CD4-positive, CD25-positive, alpha-beta regulatory T cell (primary cell): ENCODE measurements at places on chromosomes 5 and 9. TPM values are rescaled to one million over a fixed set of nuclear protein-coding genes. Genes with fewer than 3 reads are reported as not detected.

Gene C9
- total RNA-seq, result not detected

Gene TRPM6
- total RNA-seq, result 0.17 TPM

GRCh38 chr9:34638138-34638445 is 505 bp upstream of the SIGMAR1 start:
- H3K36me3 ChIP-seq, result no peaks in the 10 kb centered on the region
- no peaks in the 10 kb centered on the region for H3K27me3 ChIP-seq
- no peak for DNase-seq
- peak overlapping the region; percentile 78 for H3K4me3 ChIP-seq
- H3K27ac ChIP-seq, result peak overlapping the region; percentile 74

- H3K4me3 ChIP-seq, result no peak overlapping the region
- no peaks in the 10 kb centered on the region for H3K36me3 ChIP-seq
- peaks cover 2% of the 10 kb centered on the region for H3K27me3 ChIP-seq
- H3K4me1 ChIP-seq, result no peaks in the 10 kb centered on the region
- DNase-seq, result no peak
Observed at GRCh38 chr5:109455598-109456096, 45.9 kb upstream of the PJA2 start.

- H3K4me1 ChIP-seq, result peaks cover 22% of the 10 kb centered on the region
- H3K4me3 ChIP-seq, result no peak overlapping the region
- no peaks in the 10 kb centered on the region for H3K27me3 ChIP-seq
- no peak for DNase-seq
- peaks cover 98% of the 10 kb centered on the region for H3K36me3 ChIP-seq
- peak overlapping the region; percentile 78 for H3K27ac ChIP-seq
Observed at GRCh38 chr5:157233515-157233914, 32.4 kb upstream of the CYFIP2 start.

GRCh38 chr5:168118042-168118668 is 173.3 kb upstream of the WWC1 start:
- no peaks in the 10 kb centered on the region for H3K27me3 ChIP-seq
- no peak overlapping the region for H3K27ac ChIP-seq
- H3K36me3 ChIP-seq, result no peaks in the 10 kb centered on the region

DNA sequence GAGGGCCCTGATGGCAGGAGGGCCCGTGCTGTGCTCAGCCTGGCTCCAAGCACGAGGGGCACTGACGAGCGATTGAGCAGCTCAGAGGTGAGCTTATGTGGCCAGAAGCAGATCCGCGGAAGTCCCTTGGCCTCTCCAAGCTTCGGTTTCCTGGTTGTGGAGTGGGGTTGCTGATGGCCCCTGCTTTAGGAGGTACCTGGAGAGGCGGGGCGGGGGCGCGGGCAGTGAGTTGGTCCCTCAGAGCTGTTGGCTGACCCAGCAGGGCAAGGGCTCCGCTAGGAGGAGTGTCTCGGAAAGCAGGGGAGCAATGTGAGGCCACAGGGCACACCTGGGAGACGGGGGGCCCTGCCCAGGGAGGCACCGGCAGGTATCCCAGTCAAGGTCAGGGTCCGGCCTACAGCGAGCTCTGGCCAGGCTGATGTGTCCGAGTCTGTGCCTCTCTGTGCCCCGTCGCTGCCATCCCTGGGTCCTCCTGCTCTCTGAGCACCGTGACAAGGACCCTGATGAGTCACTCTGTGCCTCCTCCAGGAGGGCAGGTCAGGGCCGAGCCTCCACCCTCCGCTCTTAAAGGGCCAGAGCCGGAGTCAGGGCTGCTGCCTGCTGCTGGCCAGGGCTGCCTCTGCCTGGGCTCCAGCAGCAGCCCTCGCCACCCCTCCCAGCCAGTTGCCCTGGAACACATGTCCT is 14.8 kb downstream of the NCS1 start:
- no peak overlapping the region for H3K4me3 ChIP-seq
- no peaks in the 10 kb centered on the region for H3K36me3 ChIP-seq
- no peak overlapping the region for H3K27ac ChIP-seq
- H3K4me1 ChIP-seq, result no peaks in the 10 kb centered on the region
- no peaks in the 10 kb centered on the region for H3K27me3 ChIP-seq
- no peak for DNase-seq

GRCh38 chr5:173916233-173916632 is 28.1 kb downstream of the CPEB4 start:
- H3K27me3 ChIP-seq, result no peaks in the 10 kb centered on the region
- no peak overlapping the region for H3K27ac ChIP-seq
- no peak overlapping the region for H3K4me3 ChIP-seq

- no peak overlapping the region for H3K27ac ChIP-seq
- H3K36me3 ChIP-seq, result no peaks in the 10 kb centered on the region
- H3K4me1 ChIP-seq, result no peaks in the 10 kb centered on the region
- H3K4me3 ChIP-seq, result no peak overlapping the region
Observed at GRCh38 chr5:171537070-171537849, 117.8 kb downstream of the FGF18 start.

DNA sequence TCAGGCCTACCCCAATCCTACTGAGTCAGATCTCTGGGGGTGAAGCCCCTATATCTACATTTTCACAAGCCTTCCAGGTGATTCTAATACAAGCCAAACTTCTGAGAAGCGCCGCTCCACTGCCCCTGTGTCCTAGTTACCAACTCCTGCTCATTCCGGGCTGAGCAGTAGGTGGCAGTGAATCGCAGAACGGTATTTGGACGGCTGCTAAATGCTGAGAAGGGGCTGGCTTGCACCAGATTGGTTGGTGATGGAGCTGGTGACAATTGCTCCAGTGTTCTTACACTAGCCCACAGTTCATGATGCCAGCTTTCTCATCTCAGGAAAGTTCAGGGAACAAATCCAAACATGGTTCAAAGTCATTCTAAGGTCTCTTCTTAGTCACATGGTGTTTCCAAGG is 31.1 kb upstream of the FGF1 start:
- no peaks in the 10 kb centered on the region for H3K36me3 ChIP-seq
- H3K27me3 ChIP-seq, result peaks cover 3% of the 10 kb centered on the region
- H3K27ac ChIP-seq, result no peak overlapping the region
- no peak for DNase-seq
- peaks cover 11% of the 10 kb centered on the region for H3K4me1 ChIP-seq
- H3K4me3 ChIP-seq, result no peak overlapping the region

DNA sequence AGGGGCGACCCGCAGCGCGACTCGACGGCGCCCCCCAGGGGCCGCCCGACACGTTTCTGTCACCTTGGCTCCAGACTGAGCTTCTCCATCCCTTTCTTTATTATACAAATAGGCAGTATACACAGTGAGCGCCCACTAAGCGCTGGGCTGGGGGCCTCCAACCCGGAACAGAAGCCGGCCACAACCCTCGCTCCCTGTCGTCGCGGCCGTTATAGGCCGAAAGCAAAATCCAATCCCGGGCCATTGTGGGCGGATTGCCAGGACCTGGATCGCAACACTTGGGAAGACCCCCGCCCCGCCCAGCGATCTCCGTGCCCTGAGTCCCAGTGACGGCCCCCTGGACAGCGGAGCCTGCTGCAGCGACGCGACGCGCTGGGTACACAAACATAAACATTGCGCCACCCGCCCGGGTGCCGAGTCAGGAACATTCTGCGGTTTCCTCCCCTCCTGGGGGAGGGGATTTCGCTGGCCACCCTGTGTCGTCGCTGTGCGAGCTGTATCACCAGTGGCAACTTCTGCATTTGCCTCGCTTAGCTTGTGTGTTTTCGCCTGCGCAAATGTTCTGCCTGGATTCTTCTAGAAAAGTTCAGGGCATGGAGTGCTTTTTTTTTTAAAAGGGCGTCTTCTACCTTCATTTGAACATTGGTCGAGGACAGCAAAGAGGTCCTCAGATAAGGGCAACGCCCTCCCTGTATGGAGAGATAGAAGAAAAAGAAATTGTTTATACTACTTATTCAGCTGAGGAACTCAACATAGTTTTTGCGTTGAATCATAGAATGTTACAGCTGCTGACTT is 1.3 kb upstream of the DUSP1 start:
- H3K27me3 ChIP-seq, result no peaks in the 10 kb centered on the region
- peaks cover 25% of the 10 kb centered on the region for H3K36me3 ChIP-seq
- H3K4me3 ChIP-seq, result peak overlapping the region; percentile 84
- peak overlapping the region; percentile 100 for H3K27ac ChIP-seq

DNA sequence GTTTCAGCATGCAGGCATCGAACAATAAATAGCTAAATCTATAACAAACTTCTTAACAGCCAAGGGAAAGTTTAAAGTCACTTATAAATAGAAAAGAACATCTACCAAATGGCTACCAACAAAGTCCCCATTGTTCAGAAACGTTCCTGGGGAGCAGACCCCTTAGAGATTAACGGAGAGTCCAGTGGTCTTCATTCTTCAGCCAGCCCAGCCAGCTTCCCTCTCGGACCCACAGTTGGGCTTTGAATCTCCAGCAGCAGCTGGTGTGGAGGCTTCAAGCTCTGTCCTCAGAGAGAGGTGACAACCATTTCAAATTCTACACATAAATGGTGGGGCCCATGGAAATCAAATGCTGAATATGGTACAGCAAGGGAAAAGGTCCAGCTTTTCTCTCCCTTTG is 11.2 kb downstream of the ENC1 start:
- no peaks in the 10 kb centered on the region for H3K36me3 ChIP-seq
- no peak overlapping the region for H3K27ac ChIP-seq
- peaks cover 4% of the 10 kb centered on the region for H3K27me3 ChIP-seq
- DNase-seq, result no peak

- H3K36me3 ChIP-seq, result no peaks in the 10 kb centered on the region
- H3K27me3 ChIP-seq, result no peaks in the 10 kb centered on the region
- no peak overlapping the region for H3K27ac ChIP-seq
Observed at GRCh38 chr9:133813749-133814585, 75.8 kb upstream of the SARDH start.

DNA sequence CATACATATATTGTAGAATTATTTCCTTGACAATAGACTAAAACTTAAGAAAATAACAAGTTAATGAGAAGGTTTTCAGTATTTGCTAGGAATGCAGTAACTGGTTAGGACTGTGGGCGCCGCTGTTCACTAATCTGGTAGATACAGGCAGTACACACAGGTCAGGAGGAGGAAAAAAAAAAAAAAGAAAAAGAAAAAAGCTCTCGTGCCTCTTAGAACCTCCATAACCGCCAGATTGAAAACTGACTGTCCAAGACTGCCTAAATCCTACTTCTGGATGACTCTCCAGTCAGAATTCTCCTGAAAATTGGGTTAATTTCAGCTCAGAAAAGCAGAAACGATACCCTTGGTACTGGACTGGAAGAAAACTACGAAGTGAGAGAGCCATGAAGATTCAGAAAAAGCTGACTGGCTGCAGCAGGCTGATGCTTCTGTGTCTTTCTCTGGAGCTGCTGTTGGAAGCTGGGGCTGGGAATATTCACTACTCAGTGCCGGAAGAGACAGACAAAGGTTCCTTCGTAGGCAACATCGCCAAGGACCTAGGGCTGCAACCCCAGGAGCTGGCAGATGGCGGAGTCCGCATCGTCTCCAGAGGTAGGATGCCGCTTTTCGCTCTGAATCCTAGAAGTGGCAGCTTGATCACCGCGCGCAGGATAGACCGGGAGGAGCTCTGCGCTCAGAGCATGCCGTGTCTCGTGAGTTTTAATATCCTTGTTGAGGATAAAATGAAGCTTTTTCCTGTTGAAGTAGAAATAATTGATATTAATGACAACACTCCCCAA is at the start of gene PCDHGA1:
Gene PCDHGA1, plus strand, starts transcription at position 216 of the 782 bp plus-strand sequence.
- H3K4me1 ChIP-seq, result no peaks in the 10 kb centered on the region
- no peak for DNase-seq
- H3K4me3 ChIP-seq, result no peak within 1 kb of the TSS
- H3K27ac ChIP-seq, result no peak within 1 kb of the TSS

- no peak for DNase-seq
- no peak overlapping the region for H3K4me3 ChIP-seq
Observed at GRCh38 chr5:146043722-146044121, 61.7 kb downstream of the PLAC8L1 start.

- no peak overlapping the region for H3K27ac ChIP-seq
- H3K36me3 ChIP-seq, result peaks cover 35% of the 10 kb centered on the region
- no peak for DNase-seq
- no peaks in the 10 kb centered on the region for H3K4me1 ChIP-seq
Observed at GRCh38 chr9:131226226-131226625, 50.1 kb downstream of the FAM78A start.

GRCh38 chr9:119339056-119339455 is 30.2 kb downstream of the BRINP1 start:
- no peaks in the 10 kb centered on the region for H3K4me1 ChIP-seq
- no peaks in the 10 kb centered on the region for H3K36me3 ChIP-seq
- no peak overlapping the region for H3K4me3 ChIP-seq
- no peak overlapping the region for H3K27ac ChIP-seq
- H3K27me3 ChIP-seq, result no peaks in the 10 kb centered on the region
- DNase-seq, result no peak

DNA sequence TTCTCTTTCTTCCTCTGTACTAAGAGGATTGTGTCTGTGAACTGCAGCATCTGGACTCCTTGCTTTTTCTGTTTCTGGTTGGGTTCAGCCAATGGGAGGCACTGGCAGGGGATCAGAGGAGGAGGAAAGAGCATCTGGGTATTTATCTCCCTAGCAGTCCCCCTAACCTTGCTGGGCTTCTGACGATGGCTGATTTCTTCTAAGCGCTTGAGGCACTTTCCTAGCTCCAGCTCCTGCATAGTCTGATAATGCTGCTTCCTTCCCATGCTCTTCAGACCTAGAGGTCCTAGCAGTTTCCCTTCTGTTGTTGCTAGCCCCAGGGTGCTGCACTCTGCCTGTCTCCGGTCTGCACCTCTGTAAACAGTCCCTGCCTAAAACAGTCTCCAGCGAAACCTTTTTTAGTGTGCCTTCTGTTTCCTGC is 225.1 kb downstream of the PDZD2 start:
- H3K27me3 ChIP-seq, result peaks cover 5% of the 10 kb centered on the region
- no peak overlapping the region for H3K4me3 ChIP-seq
- DNase-seq, result no peak
- H3K27ac ChIP-seq, result no peak overlapping the region
- H3K4me1 ChIP-seq, result no peaks in the 10 kb centered on the region

DNA sequence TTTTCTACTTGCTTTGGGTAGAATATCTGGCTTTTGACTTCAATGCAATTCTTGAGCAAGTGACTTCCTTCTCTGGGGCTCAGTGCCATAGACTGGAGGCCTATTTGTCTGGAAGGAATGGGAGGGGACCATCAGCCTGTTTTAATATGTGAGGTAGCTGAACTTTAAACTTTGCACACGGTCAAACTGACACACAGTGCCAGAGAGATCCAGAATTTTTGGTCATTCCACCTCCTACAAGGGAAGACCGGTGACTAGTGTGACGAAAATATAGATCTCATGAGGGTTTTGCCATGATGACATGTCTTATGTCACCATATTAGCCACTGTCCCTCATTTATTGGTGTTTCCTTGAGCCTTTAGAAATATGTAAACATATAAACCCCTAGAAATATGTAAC is 44.6 kb upstream of the ZSWIM6 start:
- H3K4me3 ChIP-seq, result no peak overlapping the region
- no peaks in the 10 kb centered on the region for H3K27me3 ChIP-seq
- H3K4me1 ChIP-seq, result no peaks in the 10 kb centered on the region
- no peak overlapping the region for H3K27ac ChIP-seq
- H3K36me3 ChIP-seq, result no peaks in the 10 kb centered on the region

DNA sequence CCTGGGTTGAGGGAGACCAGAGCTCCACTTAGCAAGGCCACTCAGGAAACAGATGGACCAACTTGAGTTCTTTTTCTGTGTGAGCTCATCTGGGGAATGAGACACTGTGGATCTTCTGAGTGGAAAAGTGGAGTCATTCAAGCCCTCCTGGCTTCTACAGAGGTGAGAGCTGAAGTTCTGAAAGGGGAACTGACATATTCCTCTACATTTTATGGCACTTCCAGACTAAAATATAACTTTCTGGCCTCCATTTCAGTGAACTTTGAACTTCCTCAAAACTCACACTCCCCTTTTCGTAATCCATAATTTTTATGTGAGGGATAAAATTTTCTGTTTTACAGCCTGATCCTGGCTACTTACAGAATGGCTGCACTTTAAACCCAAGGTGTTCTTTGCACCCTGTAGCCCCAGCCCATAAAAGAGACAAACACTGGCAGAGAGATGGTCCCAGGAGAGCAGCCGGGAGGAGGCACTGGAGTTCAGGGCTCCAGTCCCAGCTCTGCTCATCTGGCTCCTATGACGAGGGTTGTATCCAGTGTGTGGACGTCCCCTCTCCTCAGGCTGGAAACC is 10.8 kb downstream of the SPAAR start:
- DNase-seq, result no peak
- no peak overlapping the region for H3K27ac ChIP-seq
- no peak overlapping the region for H3K4me3 ChIP-seq
- H3K27me3 ChIP-seq, result peaks cover 4% of the 10 kb centered on the region
